HCT116 (cell line): ENCODE measurements at places on chromosomes 2 and 18. TPM values are rescaled to one million over a fixed set of nuclear protein-coding genes. Genes with fewer than 3 reads are reported as not detected.

DNA sequence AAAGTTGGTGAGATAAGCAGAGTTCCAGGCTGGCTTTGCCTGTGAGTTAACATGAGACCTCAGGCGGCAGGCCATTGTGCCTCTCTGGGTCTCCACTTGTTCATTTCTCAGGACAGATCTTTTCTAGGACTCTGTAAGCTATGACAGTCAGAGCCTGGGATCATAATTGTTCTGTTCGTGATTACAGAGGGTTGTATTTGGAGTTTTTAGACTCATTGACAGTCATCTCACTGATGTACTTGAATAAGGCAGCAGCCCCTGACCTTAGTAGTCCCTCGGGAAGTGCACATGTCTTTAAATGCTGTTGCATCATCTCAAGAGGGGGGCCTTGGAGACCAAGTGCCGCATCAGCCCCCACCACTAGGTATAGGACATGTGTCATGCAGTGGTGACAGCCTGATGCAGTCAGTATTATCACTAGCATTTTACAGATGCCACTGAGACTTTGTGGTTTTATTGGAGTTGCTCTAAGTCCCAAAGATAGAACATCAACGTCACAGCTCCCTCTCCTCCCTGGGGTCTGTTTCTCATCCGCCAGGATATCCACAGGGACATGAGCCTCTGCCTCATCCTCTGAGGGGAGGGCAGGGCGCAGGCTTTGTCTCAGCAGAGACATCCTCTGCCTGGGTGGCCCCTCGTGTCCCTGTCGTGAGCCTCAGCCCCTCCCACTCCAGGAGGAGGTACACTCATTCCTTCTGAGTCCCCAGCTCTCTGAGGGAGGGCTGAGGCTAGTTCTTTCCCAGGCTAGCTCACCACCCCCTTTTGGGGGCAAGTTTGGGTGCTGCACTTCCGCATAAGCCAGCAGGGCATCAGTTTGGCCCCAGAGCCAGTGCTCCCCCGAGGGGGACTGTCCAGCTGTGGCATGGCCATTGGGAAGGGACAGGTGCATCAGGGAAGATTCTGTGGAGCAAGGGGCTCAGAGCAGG, 14.1 kb downstream of the GLI2 start:
- no peaks in the 10 kb centered on the region for H3K36me3 ChIP-seq
- no peaks in the 10 kb centered on the region for H3K27me3 ChIP-seq
- no peaks in the 10 kb centered on the region for H3K4me1 ChIP-seq
- H3K27ac ChIP-seq, result no peak overlapping the region

DNA sequence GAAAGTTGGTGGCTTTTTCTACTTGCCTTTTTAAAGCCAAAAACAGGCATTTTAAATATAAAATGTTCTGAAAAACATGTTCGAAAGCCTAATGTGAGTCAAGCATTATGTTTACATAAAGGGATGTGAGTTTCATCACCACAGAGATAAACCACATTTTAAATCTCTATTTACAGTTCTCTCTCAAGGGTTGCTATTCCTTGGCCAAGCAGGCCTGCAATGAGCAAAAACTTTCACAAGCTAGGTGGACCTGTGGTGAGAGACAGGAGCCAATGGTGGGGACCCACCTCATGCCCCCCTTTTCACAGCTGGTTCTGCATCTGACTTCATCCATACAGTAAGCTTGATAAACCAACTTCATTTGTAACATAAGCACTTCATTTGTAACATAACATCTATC, 65.1 kb downstream of the CUL3 start:
- no peak overlapping the region for H3K27ac ChIP-seq
- no peaks in the 10 kb centered on the region for H3K36me3 ChIP-seq
- no peak overlapping the region for H3K4me3 ChIP-seq
- H3K4me1 ChIP-seq, result no peaks in the 10 kb centered on the region

DNA sequence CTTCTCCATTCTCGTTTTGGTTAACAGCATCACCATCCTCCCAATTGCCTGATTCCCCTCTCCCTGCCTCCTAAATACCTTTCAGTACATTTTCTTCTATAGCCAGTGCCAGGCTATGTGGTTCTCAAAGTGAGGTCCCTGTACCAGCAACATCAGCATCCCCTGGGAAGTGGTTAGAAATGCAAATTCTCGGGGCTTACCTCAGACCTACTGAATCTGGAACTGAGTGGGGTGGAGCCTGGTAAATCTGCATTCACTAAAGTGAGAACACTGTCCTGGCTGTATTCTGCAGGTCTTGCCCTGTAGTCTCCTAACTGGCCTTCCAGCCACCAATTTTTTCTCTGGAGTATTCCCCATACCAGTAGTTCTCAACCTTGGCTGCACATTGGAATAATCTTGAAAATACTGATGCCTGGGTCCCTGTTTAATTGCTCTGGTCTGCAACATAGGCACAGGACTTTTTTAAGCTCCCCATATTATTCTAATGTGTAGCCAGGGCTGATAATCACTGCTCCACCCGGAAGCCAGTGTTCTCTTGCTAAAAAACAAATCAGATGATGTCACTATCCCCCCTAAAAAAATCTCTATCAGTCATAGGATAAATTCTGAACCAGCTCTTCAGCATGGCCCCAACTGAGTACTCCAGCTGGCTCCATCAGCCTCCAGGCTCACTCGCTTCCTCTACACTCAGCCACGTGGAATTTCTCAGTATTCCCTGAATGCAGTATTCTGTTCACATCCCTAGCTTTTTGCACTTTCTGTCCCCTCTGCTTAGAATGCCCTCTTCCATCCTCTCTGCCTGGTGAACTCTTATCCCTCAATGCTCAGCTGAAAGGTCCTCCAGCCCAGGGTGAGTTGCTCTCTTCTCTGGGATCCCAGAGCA, 98.4 kb downstream of the CDK15 start:
- H3K36me3 ChIP-seq, result no peaks in the 10 kb centered on the region
- H3K27me3 ChIP-seq, result no peaks in the 10 kb centered on the region
- no peak for DNase-seq
- no peaks in the 10 kb centered on the region for H3K4me1 ChIP-seq
- H3K4me3 ChIP-seq, result no peak overlapping the region

GRCh38 chr2:18208956-18209355, 330.5 kb downstream of the KCNS3 start:
- H3K27ac ChIP-seq, result no peak overlapping the region
- no peaks in the 10 kb centered on the region for H3K36me3 ChIP-seq
- peaks cover 17% of the 10 kb centered on the region for H3K27me3 ChIP-seq
- DNase-seq, result no peak
- no peaks in the 10 kb centered on the region for H3K4me1 ChIP-seq

The TCF23 gene
- not detected for total RNA-seq

The SKA1 gene
- total RNA-seq, result 34.5 TPM

The DRC1 gene
- total RNA-seq, result not detected
